Amniotic stem cell (primary cell): ENCODE measurements at places on chromosomes 5 and 9.
A peak's percentile ranks its signal among the peaks of the same experiment; 100 is the strongest.

DNA sequence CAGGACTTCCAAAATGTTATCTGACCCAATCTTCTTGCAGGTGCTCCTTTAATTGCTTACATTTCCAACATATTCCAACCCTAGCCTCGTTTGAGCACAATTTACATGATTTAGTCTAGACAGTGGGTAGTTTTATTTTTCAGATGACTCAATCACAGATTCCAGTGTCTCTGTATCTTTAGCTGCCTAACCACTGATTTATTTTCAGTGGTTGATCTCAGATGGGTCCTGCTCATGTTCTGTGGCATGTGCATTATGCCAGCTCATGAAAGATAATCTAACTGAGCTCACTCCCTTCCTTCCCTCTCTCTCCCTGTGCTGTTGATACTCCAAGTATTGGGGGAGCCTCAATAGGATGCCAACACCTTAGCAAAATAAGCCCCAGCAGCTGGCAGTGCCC, 106.1 kb upstream of the ICE1 start:
- DNase-seq: no peak

DNA sequence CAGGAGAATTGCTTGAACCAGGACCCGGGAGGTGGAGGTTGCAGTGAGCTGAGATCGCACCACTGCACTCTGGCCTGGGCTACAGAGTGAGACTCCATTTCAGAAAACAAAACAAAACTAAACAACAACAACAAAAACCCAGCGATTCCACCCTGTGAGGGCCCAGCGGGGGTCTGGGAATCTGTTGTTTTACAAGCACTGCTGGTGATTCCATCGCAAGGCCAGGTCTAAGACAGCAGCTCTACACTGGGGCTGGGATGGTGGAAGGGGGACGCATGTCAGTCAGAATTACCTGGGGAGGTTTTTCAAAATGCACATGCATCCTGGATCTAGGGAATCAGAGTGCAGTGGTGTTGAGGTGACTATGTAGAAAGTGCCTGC, 90.9 kb downstream of the ANKRD55 start:
- DNase-seq: no peak

GRCh38 chr5:146789712-146790653, 88.6 kb downstream of the PPP2R2B start:
- DNase-seq: no peak

DNA sequence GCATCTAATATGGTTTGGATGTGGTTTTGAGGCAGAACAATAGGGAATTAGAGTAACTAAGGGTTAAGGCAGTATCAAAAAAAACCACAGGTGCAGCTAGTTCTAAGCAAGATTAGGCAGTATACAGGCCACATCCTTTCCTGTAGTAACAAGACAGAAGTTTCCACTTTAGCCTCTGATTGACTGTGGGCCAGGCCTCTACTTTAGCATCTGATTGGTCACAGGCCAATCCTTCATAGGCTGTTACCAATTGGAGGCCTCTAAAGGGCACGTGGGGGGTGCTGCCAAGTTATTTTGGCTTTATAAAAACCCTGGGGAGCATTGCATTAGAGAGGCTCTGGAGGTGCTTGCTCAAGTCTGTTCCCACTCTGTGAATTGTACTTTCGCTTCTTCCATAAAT, 144.1 kb upstream of the ST8SIA4 start:
- DNase-seq: no peak

DNA sequence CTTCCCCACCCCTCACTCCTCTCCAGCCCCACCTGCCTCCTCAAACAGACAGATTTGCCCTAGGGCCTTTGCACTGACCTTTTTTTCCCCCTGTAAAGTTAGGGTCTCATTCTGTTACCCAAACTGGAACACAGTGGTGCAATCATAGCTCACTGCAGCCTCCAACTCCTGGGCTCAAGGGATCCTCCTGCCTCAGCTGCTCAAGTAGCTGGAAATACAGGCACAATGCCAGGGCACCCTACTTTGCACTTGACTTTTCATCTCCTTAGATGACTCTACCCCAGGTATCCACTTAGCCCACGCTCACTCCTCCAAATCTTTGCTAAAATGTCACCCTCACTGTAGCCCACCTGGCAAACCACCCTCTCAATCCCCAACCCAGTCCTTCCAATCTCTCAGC, 2.2 kb downstream of the DYNC2I2 start:
- DNase-seq: no peak

DNA sequence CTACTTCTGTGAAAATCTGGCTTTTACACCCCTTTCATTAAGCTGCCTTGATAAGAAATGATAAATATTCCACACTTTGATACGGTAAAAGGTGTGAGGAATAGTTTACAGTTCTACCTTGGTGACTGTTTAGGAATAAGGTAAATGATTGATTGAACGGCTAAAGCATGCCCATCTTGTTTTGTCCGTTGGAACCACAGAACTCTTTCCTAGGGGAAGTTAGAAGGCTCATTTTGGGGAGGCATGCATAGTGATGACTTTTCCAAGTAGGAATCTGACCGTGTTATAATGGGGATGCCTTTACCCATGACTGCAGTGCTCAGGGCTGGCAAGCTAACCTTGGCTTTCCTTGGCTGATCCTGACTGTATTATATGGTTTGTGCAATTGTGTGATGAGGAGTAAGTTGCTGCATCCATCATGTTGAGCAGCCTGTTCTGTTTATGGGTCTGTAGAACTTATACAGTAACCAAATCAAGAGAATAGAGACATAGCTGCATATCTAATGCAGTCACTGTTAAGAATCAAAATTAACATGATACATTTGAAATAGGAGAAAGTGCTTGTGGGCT, 24.5 kb downstream of the PCSK5 start:
- no peak for DNase-seq

DNA sequence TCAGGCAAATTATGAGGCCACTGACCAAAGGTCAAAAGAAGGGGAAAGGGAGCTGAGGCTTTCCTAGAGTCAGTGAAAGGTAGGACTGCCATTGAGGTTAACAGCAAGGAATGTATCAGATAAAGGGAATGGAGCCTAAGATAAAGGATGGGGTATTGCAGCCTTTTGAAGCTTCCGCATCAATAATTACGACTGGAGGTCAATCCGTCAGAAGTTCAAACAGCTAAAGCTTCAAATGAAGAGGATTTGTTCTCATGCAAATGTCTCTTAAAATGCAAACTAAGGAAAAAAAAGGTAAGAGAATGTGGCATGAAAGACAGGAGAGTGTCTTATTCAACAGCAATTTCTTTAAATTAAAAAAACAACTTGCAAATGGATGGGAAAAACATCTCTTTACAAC, 341.1 kb upstream of the RGMB start:
- DNase-seq: no peak

DNA sequence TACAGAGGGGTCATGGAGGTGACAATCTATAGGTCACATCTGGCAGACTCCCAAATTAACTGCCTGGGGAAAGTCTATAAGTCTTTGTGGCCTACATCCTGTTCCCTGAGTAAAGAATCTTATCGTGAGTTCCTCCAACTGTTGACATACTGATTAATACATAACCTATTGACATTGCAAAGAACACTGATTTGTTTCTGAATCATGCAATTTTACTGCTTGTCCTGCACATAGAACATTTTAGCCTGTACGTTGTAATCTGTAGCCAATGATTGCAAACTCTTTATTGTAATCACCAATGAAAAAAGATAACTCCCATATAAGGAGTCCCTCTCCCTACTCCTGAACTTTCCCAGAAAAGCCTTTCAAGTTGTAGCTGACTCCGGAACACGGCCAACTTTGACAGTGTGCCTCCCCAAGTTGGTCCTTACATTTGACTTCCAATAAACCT, 18.8 kb upstream of the OR2K2 start:
- DNase-seq: no peak

DNA sequence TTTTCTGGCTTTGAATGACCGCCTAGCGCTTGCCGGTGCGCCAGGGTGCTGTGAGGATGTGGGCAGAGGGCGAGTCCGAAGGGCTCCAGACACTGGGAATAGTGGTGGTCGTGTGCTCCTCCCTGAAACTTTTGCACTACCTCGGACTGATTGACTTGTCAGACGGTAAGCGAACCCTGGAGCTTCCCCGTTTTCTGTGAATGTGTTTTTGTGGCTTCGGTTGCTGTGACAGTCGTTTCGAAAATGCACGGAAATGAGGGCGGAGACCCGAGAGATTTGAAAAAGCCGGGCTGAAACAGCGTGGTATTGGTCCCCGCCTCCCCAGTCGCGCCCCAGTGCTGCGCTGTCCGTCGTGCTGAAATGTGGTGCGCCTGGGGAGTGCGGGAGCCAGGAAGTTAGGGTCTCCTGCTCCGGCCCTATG, 102.5 kb upstream of the GABRP start:
- DNase-seq: no peak

GRCh38 chr9:129121483-129121882, 10.3 kb downstream of the PTPA start:
- no peak for DNase-seq

DNA sequence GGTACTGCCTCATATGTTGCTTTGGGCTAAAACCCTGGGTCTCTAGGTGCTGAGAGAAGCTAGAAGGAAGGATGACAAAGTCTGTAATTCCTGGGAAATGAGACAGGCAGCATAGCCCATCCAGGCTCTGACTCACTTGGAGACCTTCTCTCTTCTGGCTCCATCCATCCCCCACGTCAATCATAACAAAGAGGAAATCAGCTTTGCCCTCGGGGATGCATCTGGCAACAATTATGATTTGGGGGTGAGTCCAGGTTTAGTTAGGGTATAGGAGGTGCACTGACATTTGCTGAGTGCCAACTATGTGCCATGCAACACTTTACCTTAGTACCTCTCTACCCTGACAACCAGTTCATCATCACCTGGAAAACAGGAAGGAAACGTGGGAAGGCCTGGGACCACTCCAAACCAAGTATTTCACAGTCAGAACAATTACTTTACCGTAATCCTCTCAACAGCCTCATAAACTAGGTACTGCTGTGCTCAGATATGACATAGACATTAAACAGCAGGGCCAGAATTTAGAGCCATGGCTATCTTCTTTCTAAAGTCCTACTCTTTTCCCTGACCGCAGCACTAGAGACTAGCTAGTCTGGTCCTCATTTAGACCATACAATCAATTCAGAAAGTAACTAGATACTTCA, 39.1 kb upstream of the GZMA start:
- peak; percentile 56 for DNase-seq

- DNase-seq: no peak
Observed at GRCh38 chr5:172985596-172985995, 2.0 kb downstream of the ATP6V0E1 start.

GRCh38 chr5:92472981-92473566, 1090.0 kb upstream of the ARRDC3 start:
- no peak for DNase-seq

- DNase-seq: no peak
Observed at GRCh38 chr9:121910491-121911040, 182.5 kb downstream of the TTLL11 start.

GRCh38 chr5:52856564-52856963, 68.8 kb downstream of the ITGA1 start:
- no peak for DNase-seq

- DNase-seq: no peak
Observed at GRCh38 chr5:151123897-151124751, 33.5 kb downstream of the ANXA6 start.

DNA sequence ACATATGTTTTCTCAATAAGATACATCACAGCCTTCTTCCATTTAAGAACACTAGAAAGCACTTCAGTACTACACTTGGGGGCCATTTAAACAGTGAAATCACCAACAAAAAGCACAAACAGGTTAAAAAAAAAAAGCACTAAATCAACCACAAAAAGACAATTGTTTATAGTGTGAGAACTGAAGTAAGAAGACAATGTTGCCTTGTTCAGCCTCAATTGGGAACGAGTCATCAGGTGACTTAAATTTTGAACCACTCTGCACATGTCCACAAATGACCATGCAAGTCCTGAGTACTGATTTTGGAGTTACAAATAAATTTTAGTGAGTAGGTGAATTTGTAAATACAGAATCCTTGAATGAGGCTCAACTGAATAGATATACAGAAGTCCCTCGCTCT, 37.2 kb upstream of the HNRNPA0 start:
- no peak for DNase-seq

DNA sequence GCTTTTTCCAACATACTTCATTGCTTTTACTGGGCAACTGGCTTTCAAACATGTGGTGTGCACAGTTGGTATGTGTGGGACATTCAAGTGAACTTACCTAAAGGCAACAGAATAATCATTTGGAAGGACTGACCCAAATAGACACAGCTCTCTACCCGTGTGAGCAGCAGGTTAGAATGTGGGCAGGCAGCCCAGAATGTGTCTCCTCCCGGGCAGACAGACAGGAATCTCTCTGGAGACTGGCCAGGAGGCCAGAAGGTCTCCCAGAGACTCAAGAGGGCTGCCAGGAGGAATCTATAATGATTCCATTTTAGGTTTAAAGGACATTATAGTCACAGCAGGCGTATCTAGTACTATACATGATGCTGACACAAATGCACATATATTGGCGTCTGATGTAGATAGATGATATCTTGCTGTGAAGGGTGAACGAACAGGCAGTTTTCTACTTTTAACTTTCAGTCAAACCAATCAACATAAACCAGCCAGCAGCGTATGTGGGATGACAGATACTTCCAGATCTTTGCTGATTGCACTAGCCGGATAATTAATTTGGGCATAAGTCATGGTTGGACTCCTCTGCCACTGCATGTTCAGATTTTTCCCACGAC, 297.4 kb upstream of the ZNF608 start:
- no peak for DNase-seq

DNA sequence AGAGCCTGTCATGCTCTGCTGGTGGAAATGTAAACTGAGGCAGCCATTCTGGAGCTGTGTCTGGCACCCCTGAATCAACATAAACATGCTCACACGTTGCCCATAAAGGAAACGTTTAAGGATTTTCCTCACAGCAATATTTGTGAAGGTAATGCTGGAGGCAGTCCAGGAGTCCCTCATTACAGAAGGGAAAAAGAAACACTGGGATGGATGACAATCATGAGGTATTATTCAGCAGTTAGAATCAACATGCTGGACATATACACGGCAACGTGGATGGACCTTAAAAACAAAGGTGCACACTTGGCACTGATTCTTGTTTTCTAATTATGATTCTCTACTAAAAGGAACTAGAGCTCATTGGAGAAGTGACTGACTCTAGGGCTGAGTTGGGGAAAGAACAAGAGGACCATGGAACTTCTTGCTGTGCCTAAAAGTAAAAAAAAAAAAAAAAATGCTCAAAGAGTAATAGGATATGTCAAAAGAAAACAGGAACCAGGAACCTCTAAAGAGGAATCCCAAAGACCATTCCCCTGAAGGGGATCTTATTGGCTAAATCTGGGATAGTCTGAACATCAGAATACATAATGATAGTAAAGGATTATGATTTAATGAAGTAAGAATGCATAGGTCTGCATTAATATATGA, 18.6 kb downstream of the B4GALT1 start:
- no peak for DNase-seq

DNA sequence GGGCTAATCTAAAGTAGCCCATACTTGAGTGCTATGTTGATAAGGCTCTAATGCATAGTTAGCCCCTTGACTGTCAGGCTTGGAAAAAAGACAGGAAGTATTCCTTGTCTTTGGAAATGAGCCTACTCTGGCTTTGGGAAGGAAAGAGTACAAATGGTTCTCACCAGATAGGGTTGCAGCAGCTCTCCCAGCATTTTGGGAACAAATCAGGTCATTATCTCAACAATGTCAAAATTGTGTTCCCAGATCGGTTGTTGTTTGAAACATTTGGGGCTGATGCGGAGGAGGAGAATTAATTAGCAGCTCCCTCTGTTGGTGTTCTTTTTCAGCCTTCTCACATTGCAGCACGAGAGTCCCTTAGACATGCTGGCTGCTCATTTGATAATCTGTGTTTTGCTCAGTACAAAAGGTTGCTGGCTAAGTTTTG, 294.7 kb upstream of the DMRT1 start:
- DNase-seq: no peak
